ENCODE measurements at places on chromosomes 7 and 10.

GRCh38 chr7:18019555-18019954 lies 8.1 kb downstream of the PRPS1L1 start:
- DNase-seq, result no peak

DNA sequence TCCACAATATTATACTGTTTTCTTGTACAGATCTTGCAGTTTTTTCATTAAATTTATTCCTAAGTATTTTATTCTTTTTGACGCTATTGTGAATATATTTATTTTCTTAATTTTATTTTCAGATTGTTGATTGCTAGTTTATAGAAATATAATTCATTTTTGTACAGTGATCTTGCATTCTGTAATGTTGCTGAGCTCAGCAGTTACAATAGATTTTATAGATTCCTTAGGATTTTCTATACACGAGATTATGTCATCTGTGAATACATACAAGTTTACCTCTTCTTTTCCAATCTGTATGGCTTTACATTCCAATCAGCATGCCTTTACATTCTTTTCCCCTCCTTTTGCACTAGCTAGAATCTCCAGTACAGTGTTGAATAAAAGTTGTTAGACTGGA lies 130.0 kb downstream of the C1GALT1 start:
- DNase-seq, result no peak

DNA sequence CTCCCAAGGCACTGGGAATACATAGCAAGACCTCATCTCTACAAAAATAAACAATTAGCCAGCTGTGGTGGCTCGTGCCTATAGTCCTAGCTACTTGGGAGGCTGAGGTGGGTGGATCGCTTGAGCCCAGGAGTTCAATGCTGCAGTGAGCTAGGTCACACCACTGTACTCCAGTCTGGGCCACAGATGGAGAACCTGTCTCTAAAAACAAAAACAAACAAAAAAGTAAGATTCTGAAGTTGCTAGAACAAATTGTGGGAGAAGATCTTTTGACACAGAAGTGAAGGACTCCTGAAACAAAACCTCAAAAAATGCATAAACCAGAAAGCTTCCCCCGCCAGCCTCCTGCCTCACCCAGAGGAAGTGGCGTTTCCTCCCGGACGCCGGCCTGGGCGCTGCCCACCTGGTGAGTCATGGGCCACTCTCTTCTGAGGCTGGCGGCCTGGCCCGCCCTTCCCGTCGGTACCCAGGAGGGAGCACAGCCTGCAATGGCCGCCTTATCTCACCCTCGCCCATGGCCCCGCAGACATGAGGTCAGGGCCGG lies 25.4 kb upstream of the ELN start:
- no peak for DNase-seq

- DNase-seq, result no peak
These were observed 44.4 kb upstream of the USP6NL start for GRCh38 chr10:11655836-11656235.

DNA sequence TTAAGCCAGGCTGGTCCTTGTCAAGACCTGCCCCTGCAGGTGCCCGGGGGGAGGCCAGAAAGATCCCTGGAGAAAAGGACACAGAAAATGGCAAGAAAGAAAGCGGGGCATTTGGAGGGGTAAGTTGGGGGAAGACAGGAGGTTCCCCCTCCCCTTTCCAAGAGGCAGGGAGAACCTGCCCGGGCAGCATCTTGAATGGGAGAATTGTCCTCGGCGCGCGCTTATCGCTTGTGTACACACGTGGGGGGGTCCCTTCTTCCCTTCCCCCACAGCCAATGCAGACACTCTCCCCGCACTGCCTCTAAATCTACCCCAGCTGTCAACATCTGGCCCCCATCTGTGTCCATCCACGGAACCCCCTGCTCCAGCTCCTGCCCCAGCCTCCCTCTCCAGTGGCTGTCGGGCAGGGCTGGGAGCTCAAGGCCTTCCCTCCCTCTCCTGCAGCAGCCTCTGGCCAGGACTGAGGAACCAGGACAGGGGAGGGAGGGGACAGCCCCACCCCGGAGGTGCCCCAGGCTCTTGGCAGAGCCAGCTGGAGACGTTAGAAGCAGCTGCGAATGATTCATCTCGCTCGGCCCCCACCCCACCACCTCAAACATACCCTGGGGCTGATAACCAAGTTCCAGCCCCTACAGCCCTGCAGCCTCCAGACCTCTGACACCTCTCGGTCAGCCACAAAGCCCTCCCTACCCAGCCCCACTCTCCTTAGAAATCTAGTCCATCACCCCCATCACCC lies 25.3 kb downstream of the EPHB4 start:
- DNase-seq, result no peak

DNA sequence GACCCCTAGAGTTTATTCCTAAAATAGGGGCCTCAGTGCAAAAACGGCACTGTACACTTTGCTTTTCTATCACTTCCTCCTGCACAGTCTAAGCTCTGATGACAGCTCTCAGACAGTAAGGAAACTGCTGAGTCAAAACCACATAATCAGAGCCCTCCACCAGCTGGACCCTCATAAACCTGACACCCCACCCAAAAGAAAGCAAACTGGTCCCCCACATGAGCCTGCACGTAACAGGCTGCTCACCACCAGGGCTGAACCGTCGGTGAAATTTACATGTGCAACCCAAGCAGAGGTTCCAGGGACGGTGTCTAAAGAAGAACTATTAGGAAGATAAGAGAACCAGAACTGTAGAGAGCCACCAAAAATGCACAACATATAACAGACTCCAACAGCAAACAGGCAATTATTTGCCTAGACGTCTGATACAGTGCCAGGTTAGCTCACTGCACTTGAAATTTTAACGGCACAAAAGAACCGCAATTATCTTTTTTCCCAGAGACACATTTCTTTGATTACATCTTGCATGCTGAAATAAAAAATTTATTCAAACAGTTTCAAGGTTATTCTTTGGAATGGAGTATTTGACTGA lies 19.6 kb downstream of the SGMS1 start:
- no peak for DNase-seq

GRCh38 chr10:102619281-102619981 lies 24.8 kb upstream of the TRIM8 start:
- no peak for DNase-seq

GRCh38 chr10:58697691-58698090 lies 185.0 kb downstream of the BICC1 start:
- no peak for DNase-seq

GRCh38 chr10:34955391-34955790 lies 134.8 kb downstream of the CUL2 start:
- no peak for DNase-seq

DNA sequence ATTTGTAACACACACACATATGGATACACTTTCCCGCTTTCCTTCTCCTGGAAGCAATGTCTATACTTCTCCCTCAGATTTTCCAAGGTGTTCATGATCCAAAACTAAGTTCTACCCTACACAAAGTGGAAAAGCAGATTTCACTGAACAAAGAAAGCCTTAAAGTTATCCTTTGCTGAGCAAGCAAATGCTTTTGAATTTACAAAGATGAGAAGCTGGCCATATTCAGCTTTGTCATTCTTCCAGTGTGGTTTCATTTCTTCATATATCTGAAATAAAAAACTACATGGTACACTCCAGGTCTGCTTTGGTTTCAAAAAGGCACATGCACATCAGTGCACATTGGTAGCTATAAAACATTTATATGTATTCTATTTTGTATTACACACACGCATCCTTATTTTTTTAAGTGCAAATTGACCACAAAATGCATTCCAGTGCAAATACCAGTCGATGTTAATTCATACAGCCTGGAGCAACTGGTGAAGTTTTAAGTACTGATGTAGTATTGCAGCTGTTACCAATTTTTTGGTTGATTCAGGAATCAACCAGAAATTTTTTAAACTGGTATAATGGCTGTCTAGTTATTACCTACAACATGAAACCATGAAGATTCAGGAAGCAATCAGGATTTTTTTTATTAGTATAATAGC lies 65.5 kb upstream of the SRPK2 start:
- no peak for DNase-seq

DNA sequence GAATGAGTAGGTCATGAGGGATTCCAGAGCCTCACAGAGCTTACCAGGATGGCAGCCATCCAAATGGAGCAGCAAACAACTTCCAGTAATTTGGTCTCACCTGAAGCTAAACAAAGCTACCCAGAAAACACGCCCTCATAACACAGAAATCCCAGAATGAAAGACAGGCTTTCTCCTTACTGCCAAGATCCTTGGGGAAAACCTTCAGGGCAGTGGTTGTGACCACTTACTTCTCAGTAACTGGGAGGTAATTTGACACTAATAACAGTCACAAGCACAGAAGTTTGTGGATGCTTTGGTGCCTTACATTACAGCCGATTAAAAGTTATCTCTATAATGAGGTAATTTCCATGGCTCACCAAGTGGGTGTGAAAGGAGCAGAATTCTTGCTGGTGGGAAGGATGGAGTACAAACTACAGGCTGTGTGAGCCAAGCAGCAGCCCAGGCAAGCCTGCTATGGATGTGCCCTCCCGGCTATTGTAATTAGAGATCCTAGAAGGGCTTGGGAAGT lies 10.4 kb downstream of the WDR91 start:
- DNase-seq, result no peak

DNA sequence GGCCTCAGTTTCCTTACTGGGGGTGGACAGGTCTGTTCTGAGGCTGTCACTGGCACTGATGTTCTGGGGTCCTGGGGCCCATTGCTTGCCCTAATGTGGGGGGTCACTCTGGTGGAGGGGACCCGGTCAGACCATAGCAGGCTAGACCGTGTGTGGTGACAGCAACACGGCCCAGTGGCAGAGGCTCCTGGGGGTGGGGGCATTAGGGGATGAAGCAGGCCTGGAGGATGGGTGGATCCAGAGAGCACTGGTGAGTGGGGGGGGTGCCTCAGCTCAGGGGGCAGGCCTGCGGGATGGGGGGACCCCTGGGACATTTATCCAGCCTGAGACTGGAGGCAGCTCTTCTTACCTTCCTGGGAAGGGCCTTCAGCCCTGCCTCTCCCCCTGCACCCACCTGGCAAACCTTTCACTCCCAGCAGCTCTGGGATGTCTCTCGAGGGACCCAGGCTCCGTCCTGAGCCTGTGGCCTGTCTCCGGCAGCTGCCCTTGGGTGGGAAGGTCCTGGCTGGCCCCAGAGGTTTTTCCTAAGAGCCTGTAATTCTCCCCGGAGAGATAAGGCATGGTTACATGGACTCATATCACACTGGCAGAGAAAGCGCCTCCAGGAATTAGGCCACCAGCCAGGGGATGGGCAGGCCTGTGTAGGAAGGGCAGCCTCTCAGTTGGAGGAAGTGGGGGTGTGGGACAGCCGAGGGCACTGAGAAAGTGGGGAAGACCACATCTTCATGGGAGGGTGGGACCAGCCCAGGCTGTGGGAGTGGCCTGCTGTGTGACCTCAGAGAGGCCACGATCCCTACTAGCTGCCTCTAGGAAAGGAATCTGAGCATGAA lies 147.7 kb downstream of the UBE2H start:
- no peak for DNase-seq

DNA sequence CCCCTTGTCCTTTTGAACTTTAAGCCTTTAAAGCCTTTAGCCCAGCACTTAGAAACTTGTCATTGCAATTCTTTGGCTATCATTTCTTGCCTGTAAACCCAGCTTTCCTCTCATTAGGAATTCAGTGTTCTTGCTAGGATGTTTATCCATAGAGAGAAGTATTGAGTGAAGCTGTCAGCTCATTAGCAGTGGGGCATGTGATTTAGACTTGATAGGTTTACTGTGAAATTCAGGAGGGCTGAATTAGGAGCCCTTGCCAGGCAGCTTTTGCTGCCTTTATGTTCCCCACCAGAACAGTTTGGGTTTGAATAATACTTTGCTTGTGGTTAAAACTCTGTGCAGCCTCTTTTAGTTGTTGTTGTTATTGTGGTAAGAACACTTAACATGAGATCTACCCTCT lies 39.5 kb downstream of the LHFPL3 start:
- no peak for DNase-seq

GRCh38 chr10:18149196-18149800 lies 9.1 kb downstream of the CACNB2 start:
- DNase-seq, result no peak

GRCh38 chr7:118872568-118872967 lies 648.1 kb downstream of the ANKRD7 start:
- no peak for DNase-seq

DNA sequence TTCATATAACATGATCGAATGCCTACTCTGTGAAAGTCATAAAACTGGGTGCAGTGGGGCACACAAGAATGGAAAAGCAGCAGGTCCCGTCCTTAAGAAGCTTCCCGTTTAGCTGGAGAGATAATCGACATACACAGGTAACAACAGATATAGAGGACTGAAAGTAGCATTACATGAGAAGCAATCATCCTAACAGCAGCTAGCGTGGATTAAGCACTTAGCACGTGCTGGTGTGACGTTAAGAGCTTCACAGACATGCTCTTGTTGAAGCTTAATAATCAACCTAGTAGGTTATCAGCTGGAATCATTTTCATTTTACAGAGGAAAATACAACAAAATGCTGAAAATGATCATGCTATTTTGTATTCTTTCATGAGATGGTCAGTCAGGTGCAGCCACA lies 184.8 kb downstream of the GPAM start:
- DNase-seq, result no peak

GRCh38 chr7:131400681-131401176 lies 73.1 kb downstream of the MKLN1 start:
- no peak for DNase-seq

DNA sequence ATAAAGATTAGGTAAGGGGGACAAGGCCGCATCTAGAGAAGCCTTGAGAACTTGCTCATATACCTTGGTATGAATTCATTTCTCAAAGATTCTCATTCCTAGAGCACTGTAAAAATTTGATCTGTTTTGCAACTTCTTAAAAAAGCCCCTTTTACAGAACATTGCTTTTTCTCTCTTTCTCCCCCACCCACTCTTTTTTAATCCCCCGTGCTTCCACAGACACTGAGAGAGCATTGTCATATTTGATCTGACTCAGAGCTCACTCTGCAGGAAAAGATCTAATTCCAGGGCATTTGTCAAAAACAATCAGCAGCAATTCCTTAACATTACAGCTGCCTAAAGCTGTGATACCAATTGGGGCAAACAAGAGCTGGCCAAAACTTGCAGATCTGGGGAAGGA lies 92.0 kb downstream of the ARHGAP22 start:
- DNase-seq, result no peak

DNA sequence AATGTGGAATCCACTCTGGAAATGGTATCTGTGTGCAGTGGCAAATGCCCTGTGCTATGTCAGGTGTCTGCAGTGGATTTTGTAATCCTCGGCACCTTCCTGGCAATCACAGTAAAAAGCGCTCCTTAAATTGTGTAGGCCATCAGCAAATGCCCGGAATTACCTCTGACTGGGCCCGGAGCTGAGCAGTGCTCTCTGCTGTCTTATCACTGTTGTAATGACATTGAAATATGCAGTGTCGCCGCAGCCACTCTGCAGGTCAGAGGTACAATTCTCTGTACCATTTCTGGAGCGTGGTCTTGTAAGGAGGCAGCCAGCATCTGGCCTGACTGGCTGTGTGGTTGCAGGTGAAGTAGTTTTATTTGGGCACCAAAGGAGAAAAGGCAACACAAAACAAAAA lies 416.4 kb upstream of the MKI67 start:
- DNase-seq, result no peak
